ENCODE measurements at places on chromosomes 2 and 18.

- DNase-seq: peak; percentile 86
These were observed 85.3 kb upstream of the EFEMP1 start for GRCh38 chr2:56008661-56009431.

DNA sequence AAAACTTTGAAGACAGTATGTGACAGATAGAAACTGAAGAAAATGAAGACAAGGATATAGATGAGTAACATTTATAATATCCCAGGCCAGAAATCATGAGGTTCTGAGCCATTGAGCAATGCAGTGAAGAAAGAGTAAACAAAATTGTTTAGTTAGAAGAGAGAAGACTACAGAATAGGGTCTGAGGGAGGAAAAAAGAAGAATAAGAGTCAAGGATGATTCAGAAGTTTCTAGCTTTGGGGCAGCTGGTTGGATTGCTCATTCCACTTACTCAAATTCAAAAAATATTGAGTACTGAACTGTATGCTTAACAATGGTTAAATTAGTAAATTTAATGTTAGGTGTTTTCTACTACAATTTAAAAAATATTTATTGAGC is 155.0 kb upstream of the OTX1 start:
- no peak for DNase-seq

GRCh38 chr18:38948436-38948835 is 1382.8 kb upstream of the CELF4 start:
- DNase-seq: no peak

GRCh38 chr2:118496467-118496866 is 351.0 kb downstream of the EN1 start:
- peak; percentile 17 for DNase-seq

DNA sequence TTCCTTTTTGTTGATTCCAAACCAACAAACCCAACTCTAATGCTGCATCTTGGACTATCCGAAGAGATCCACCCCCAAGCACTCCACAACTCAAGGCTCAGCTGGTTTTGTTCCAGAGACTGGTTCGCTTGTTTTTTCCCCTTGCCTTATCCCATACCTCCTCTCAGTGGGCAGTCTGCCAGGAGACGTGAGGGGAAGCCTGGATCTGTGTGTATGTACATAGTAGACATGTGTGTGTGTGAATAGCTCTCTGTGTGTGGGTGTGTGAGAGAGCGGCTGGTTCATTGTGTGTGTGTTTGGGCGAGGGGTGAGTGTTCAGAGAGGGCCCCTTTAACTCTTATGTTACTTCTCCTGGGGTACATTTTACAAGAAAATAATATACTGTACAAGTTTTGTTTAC is 94.4 kb downstream of the NRP2 start:
- no peak for DNase-seq

GRCh38 chr2:82084679-82085392 is 1780.3 kb upstream of the LRRTM1 start:
- DNase-seq: no peak

DNA sequence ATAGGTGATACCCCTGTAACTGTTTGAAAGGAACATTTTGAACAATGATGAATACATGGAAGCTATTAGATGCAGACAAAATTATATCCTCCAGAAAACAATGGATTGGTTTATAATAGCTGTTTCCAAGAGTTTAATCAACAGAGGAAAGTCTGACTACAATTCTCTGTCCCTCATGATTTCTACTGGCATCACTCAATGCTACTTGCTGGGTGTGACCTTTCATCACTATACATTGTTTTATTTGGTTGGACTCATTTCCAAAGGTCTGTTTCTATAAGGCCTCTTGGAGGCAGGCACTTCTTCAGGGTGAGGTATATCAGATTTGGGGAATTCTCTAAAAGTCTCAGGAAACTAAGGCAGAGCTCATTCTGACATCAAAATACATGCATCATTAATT is 636.1 kb upstream of the SLC8A1 start:
- DNase-seq: no peak

DNA sequence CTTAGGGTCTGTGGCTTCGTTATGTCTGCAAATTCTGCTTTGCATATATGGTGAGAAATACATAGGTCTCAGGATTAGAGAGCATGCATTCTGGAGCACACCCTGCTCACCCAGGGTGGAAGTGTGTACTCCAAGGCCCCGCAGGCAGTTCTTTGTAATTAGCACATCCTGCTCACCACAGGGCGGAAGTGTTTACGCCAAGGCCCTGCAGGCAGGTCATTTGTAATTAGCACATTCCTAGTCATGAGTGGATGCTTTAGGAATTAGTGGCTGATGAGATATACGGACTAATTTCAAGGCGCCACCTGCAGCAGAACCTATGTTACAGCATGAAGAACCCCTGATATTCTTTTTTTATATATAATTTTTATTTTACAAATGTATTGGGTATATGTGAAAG is 4.2 kb downstream of the ALLC start:
- peak; percentile 72 for DNase-seq

- no peak for DNase-seq
These were observed 168.6 kb downstream of the BCL2 start for GRCh38 chr18:63150942-63151421.

GRCh38 chr2:28293416-28293815 is 99.2 kb upstream of the FOSL2 start:
- DNase-seq: no peak

DNA sequence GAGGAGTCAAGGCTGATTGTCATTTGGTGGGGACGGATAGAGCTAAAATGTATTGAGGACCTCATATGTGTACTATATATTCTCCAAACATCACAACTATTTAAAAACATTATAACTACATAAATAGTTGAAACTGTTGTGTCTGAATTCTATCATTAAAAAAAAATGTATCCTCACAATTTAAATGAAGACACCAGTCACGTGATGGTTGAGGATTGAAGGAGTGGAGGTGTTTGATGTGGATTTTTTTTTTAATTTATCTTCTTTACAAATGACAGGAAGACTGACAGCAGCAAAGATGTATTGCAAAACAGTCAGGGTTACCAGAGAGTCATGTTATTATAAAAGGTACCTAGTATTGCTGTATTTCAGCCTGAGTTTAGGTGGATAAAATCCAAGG is 30.0 kb downstream of the GNAL start:
- DNase-seq: no peak

GRCh38 chr2:229748950-229749349 is 34.6 kb upstream of the DNER start:
- peak; percentile 58 for DNase-seq

- DNase-seq: no peak
These were observed 54.9 kb downstream of the VRK2 start for GRCh38 chr2:58101500-58101899.

DNA sequence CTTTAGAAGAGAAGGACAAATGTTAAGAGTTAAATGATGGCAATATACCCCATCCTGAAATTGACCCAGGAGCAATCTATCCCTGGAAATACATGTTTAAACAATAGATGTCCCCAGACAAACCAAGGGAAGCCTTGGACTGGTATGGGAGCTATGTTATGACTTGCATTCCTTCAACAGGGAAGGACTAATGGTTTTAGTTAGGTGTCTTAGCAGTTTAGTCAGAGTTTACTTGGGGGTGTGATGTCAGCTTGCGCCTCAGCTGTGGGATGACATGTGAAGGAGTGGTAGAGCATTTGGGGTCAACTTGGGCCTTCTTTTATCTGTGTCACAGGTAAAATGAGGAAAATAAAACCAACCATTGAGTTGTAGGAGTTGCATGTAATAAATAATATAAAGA is 36.8 kb downstream of the SPC25 start:
- no peak for DNase-seq

GRCh38 chr18:21522530-21522929 is 78.0 kb downstream of the ESCO1 start:
- no peak for DNase-seq

GRCh38 chr2:113829761-113830160 is 60.1 kb upstream of the ACTR3 start:
- DNase-seq: peak; percentile 18

DNA sequence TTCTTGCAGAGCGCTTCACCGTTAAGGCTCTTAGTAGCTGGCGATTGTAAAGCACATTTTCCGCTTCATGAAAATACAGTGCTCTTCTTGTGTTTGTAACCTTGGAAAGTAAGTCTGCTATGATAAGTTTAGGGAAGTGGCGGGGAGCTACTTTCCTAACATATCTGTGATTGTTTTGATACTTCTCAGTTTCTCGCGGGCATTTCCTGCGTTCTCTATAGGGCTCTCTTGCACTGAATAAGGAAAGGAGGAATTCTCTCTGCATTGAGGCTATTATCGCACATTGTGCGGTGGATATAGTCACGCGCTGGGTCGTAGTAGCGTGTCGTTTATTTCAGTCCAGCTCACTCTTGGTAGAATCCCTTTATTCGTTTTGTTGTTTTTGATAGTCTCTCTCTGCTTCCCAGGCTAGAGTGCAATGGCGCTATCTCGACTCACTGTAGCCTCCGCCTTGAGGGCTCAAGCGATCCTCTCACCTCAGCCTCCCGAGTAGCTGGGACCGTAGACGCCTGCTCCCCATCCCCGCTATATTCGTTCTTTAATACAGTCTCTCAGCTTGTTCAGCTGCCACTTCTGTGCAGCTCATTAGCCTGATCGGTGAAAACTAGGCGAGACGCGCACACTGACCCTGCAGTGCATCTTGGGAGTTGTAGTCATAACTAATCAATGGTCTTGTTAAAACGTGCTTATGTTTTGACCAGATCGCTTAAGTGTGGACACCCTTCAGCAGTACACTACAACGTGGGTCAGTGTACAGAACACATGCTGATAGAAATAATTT is 1.0 kb upstream of the PPP4R3B start:
- DNase-seq: peak; percentile 79

DNA sequence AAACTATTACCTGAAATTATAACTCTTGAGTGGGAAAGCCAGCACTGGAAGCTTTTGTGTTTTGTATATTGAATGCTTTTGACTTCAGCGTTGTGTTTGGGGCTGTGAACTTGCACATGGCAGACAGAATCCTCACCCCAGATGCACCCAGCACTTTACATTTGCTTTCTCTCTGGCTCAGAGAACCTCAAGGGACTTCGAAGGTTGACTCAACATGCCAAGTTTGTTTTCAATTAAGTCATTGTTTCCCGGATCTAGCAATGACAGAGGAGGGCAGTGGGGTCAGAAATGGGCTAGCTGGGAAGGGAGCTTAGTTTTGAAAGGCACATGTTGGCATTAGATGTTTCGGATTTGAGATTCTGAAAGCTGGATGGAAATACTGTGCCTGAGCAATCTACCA is 22.4 kb downstream of the TET3 start:
- DNase-seq: no peak

DNA sequence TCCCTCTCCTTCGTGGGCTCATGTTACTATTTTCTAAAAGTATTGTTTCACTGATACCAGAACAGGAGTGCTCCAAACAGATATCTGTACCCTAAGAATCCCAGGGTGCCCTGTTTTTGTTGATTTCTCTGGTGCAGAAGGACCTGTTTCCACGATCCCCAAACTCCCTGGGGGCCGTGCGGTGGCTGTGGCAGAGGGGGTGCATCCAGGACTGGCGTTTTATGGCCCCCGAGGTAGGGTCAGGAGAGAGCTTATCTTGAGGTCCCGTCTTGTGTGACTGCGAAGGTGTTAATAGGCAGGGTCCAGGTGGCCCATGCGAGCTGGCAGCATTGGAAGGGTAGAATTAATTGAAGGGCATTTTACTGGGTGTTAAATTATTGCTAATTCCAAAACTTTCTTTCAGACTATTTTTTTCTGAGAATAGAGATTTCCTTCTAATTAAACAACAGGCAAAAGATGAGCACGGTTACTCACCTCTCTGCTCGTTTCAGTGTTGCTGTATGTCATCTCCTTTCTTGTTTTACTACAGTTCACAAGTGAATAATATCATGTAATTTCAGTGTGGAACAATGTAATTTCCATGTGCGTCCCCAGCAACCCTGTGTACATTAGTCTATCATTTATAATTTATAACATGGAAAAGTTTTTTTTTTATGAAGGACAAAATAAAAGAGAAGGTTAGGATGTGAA is 8.2 kb downstream of the TWIST2 start:
- peak; percentile 30 for DNase-seq

- DNase-seq: no peak
These were observed 923.2 kb downstream of the CPS1 start for GRCh38 chr2:211479536-211480150.

DNA sequence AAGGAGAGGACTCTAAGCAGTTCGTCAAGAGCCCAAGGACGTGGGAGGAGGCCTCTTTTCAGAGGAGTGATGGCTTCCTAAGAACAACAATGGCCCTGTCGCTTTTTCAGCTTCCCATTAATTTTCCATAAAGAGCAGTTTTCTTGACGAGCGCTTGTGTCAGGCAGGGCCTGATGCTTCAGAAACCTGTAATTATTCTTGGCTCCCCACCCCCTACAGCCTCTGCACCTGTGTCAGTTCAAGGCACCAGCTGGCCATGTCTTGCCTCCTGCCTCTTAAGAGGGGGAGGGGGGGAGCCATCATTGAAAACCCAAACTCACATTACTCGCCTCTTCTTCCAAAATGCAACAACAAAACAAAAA is 32.3 kb downstream of the KLF7 start:
- no peak for DNase-seq

DNA sequence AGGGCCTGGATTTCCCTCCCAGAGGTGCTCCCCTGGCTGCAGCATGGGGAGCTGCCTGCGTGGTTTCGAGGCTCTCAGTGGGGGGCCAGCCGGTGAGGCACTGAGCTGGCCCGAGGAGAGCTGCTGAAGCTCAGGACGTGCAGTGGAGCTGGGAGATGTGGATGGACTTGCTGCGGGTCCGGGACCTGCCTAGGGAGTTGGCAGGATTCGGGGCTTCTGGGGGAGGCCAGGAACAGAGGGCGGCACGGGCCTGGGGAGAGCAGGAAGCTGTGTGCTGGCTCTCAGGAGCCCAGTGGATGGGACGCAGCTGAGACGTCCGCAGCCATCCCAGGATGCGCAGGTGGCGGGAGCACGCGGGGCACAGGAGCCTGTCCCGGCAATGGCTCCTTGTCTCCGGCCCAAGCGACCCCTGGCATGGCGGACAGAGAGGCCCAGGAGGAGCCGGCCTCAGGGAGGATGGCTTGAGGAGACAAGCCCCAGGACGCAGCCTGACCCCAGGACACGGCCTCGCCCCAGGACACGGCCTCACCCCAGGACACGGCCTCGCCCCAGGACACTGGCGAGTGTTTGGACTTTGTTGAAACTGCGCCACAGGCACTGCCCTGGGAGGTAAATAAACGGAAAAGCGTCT is 116.1 kb downstream of the NFATC1 start:
- DNase-seq: peak; percentile 55

DNA sequence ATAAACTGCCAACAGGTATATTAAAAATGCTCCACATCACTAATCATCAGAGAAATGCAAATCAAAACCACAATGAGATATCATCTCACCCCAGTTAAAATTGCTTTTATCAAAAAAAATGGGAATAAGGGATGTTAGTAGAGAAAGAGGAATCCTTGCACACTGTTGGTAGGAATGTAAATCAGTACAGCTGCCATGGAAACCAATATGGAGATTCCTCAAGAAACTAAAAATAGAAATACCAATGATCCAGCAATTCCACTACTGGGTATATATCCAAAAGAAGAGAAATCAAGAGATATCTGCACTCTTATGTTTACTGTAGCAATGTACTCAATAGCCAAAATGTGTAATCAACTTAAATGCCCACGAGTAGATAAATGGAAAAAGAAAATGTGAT is 40.6 kb downstream of the ZRANB3 start:
- no peak for DNase-seq

Measured in endodermal cell (in vitro differentiated cells).